Renal cortical epithelial cell (primary cell): ENCODE measurements at places on chromosomes 5 and 9. TPM values are rescaled to one million over a fixed set of nuclear protein-coding genes. Genes with fewer than 3 reads are reported as not detected.

The SIT1 gene
- not detected in 2 replicates for total RNA-seq

The CEL gene
- total RNA-seq, result 0.60 TPM in 1 of 2 replicates, not detected in the other

DNA sequence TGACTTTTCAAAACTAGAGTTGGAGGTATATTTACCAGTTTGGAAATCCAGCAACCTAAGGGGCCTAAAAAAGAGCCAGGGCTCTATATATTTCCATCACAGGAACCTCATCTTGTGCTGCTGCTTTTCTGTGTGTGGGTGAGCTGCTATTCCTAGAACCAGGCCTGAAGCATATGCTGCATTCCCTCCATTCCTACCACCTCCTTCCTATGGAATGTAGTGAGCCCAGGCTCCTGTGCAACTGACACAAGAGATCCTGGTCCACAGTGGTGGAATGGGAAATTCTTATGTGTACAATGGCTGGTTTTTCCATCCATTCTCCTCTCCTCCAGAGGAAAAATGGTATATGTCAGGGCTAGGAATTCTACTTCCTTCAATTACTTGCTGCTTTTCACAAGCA lies 39.1 kb downstream of the SPEF2 start:
- DNase-seq, result no peak

DNA sequence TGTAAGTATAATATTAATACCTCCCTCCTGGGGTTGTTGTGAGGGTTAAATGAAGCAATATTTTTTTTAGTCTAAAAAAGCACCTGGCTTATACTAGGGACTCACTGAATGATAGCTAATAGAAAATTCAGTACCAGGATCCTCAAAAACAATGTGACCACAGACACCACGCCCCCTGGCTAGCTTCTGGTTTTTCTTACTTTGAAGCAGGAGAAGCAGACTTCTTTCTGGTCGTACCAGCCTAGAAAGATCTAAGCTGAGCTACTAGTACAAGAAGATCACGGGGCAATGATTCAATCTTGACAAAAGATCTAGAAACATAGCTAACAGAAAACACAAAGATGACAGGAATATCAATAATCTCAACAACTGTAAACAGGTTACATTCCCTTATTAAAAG lies 218.5 kb upstream of the SLC30A5 start:
- no peak for DNase-seq

DNA sequence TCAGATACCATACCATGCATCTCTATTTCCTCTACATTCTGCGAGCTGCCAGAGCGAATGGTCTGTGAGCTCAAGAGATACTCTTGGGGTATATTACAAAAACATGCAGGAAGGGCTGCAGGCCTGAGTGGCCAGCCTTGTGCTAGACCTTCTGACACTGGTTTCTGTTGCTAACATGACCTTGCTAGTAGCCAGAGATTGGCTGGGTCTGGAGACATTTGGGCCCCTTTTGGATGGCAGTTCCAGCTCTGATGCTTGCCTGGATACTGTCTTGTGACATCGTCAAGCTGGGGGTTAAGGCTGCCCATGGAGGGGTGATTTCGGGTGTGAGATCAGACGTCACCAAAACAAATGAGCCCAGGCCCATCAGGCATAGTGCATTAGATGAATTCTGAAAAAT lies 56.1 kb upstream of the FSTL4 start:
- no peak for DNase-seq

GRCh38 chr9:72583370-72583769 lies 62.0 kb downstream of the TMC1 start:
- DNase-seq, result peak; percentile 72

DNA sequence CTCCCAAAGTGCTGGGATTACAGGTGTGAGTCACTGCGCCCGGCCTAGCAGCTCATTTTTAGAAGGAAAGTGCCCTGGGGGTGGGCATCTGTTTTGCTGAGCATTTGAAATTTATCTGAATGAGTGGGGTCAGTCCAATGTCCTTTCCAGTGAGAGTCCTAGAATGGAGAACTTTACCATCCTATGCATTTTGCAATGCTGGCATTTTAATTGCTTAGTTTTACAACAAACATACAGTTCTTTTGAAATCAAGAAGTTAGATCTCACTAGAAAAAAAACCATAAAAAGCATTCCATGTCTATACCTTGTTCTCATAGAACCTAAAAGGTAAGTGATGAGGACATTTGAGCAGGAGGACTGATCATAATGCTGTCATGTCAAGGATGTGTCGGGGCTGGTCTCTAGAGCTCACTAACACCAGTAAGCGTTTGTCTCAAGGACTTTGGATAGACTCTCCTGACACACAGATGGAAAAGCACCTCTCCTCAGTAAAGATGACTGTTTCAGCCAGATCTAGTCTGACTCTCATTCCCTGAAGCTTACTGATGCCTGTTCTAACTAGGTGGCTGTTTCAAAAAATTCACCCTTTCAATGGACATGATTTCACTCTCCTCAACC lies 83.9 kb downstream of the DCP2 start:
- no peak for DNase-seq

- no peak for DNase-seq
Measured at GRCh38 chr5:119373449-119373858, 17.6 kb downstream of the TNFAIP8 start.
